Left cardiac atrium (tissue), 4 donors: ENCODE measurements at places on chromosomes 4 and X. TPM values are rescaled to one million over a fixed set of nuclear protein-coding genes. Genes with fewer than 3 reads are reported as not detected.

NDNF gene
- 5.4 TPM for total RNA-seq

GRCh38 chrX:36957425-36958328, 50.5 kb upstream of the FAM47C start:
- DNase-seq: no peak

DNA sequence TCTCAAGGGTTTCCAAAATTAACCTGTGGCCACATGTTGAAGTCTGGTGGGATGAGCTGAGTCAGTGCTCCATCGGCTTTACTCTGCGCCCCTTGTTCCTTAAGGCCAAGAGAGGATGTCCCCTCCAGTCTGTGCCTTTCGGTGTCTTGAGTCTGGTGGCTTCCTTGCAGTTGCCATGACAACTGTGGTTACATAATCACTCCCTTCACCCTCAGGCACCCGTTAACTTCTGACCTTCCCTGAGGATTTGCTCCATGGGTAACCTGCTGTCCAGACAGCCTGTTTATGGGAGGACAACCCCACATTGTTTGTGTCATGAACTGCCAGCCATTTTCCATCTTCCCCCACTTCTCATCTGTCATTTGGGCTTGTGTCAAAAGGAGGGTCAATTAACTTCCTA, 401.1 kb upstream of the LCORL start:
- no peak for DNase-seq

- no peak for DNase-seq
These were observed 20.6 kb upstream of the PPP2R2C start for GRCh38 chr4:6492861-6493657.

- peak; percentile 32 for DNase-seq
These were observed 61.1 kb upstream of the RPL34 start for GRCh38 chr4:108559068-108559793.

RBMXL3 gene
- total RNA-seq: not detected

NRK gene
- total RNA-seq: 1.4 TPM
